Urinary bladder (tissue), 4 donors: ENCODE measurements at places on chromosomes 4 and X. TPM values are rescaled to one million over a fixed set of nuclear protein-coding genes. Genes with fewer than 3 reads are reported as not detected.

FAM184B gene
- 0.11 TPM for total RNA-seq

BLOC1S4 gene
- 5.6 TPM for total RNA-seq

BEND4 gene
- 2.1 TPM for total RNA-seq

AADAT gene
- total RNA-seq, result 12.1 TPM

TACR3 gene
- total RNA-seq, result 7.3 TPM

AIFM1 gene
- 10.8 TPM for total RNA-seq

ARMCX1 gene
- total RNA-seq, result 71.3 TPM

TIGD4 gene
- 2.9 TPM for total RNA-seq

EDA gene
- total RNA-seq, result 5.7 TPM

SCD5 gene
- total RNA-seq, result 23.3 TPM

MXRA5 gene
- 100 TPM for total RNA-seq

ADRA2C gene
- total RNA-seq, result 1.1 TPM

ARAP2 gene
- total RNA-seq, result 34.1 TPM

NAP1L2 gene
- 7.2 TPM for total RNA-seq

XAGE2 gene
- not detected for total RNA-seq

SMARCAD1 gene
- total RNA-seq, result 102 TPM

PRRG3 gene
- 15.2 TPM for total RNA-seq

GRXCR1 gene
- total RNA-seq, result not detected

C4orf54 gene
- 10.1 TPM for total RNA-seq

GPR82 gene
- total RNA-seq, result 0.26 TPM

TCEAL2 gene
- 1.8 TPM for total RNA-seq

FAT4 gene
- total RNA-seq, result 118 TPM

PDE5A gene
- total RNA-seq, result 473 TPM

BEX1 gene
- total RNA-seq, result 3.5 TPM

PNMA5 gene
- not detected for total RNA-seq

BEX2 gene
- total RNA-seq, result 6.2 TPM

HSFX1 gene
- 0.95 TPM for total RNA-seq

GAGE1 gene
- not detected for total RNA-seq

GPC4 gene
- total RNA-seq, result 16.9 TPM

H2BW2 gene
- not detected for total RNA-seq

ITGB1BP2 gene
- total RNA-seq, result 19.6 TPM

PDGFC gene
- total RNA-seq, result 73.5 TPM

RPS3A gene
- 2,970 TPM for total RNA-seq

FGFBP2 gene
- total RNA-seq, result 0.74 TPM

LPAR4 gene
- total RNA-seq, result 20.5 TPM

CAPN6 gene
- total RNA-seq, result 52.4 TPM

RHOXF1 gene
- not detected for total RNA-seq

TAF7L gene
- 0.26 TPM for total RNA-seq

TMPRSS11A gene
- not detected for total RNA-seq

ATP1B4 gene
- 9.9 TPM for total RNA-seq

ALPK1 gene
- 34.0 TPM for total RNA-seq

FAM13A gene
- total RNA-seq, result 85.3 TPM

KLB gene
- 0.16 TPM for total RNA-seq

POF1B gene
- 23.4 TPM for total RNA-seq

DMP1 gene
- not detected for total RNA-seq

ASB12 gene
- total RNA-seq, result 0.21 TPM

PFKFB1 gene
- 0.16 TPM for total RNA-seq

TRAM1L1 gene
- total RNA-seq, result 7.2 TPM
